HS-5 (cell line): ENCODE measurements at places on chromosomes 11 and 22.

GRCh38 chr22:43451371-43452050, 39.7 kb downstream of the MPPED1 start:
- no peak for DNase-seq

DNA sequence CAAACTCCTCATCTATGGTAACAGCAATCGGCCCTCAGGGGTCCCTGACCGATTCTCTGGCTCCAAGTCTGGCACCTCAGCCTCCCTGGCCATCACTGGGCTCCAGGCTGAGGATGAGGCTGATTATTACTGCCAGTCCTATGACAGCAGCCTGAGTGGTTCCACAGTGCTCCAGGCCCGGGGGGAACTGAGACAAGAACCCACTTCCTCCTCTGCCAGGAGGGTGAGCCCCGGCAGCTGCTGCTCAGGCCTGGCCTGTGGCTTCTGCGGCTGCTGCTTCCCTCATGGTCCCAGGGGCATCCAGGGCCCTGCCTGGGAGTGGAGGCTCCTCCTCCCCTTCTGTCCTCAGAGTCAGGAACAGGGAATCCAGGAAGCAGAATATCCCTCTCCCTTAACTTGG, 98.4 kb downstream of the ZNF280B start:
- no peak for DNase-seq

DNA sequence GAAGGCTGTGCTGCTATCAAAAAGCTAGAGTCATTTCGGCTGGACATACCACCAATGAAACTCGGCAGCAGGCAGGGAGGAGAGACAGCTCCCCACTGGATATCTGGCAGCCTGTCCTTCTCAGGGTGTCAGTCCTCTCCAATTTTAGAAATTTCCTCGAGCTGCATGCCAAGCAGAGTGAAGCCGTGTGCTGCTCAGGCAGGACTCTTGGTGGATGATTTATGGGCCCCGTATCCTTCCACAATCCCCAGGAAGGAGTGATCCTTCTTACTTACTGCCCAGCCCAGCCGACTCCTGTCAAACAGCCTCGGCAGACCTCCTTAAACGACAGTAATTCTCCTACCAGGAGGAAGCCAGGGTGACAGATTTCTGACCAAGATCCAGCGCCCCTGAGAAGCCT, 410.4 kb downstream of the TENM4 start:
- no peak for DNase-seq

GRCh38 chr11:126137136-126137535, 74.3 kb downstream of the RPUSD4 start:
- DNase-seq = no peak

GRCh38 chr11:130636722-130637464, 188.4 kb downstream of the ADAMTS15 start:
- no peak for DNase-seq

DNA sequence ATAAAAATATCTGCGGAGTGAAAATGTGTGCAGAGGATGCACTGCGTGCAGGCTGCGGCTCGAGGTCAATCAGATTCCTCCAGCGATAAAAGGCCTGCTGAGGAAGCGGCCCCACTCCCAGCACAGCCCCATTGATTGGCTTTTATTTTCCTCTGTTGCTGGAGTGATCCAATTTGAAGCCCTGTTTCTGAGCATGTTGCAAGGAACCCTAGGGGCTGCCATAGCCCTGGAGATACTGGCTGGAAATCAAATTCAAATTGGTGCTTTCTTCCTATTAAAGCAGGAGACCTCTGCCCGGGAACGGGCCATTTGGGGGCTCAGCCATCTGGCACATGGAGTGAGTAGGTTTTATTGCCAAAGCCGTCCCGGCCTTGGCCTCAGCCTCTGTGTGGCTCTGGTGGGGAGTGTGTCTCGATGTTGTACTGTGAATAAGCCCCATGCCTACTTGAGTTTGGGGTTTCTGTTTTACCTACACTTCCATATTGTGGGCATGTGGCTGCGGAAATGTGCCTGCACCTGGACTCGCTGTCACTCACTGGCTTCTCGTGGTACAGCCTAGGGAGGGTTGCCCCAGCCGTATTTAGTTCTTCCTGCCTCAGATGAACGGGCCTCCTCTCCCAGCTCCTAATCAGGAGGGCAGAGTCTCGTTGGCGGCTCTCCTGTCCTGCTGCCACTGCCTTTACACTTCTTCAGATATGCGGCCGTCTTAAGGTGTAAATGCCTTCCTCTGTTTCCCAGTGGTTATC, 25.6 kb downstream of the PARVB start:
- no peak for DNase-seq

DNA sequence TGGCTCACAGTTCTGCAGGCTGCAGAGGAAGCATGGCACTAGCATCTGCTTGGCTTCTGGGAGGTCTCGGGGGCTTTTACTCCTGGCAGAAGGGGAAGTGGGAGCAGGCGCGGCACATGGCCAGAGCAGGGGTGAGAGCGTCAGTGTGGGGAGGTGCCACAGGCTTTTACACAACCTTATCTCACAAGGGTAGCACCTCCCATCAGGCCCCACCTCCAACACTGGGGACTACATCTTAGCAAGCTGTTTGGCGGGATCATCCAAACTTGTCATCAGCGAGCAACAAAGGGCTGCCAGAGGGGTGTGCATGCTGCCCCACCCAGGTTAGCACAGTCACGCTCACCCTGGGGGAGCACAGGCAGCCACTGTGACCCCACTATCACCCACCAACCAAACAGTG, 18.9 kb upstream of the YPEL1 start:
- DNase-seq = no peak

DNA sequence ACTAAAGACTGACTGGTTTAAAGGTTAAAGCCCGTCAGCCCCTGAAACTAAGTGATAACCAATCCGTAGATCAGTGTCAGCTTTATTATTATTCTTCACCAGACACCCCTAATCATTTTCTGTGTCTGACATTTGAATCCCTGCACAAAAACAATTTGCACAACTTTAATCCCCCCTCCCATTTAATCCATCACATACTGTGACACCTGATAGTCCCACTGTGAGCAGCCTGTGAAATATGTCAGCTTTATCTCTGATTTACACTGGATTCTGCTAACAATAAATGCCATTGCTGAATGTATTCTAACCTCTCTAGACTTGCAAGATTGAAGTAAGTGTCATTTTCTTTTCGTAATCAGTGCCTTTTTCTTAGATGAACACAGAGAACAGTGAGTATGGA, 2089.0 kb upstream of the RAG2 start:
- no peak for DNase-seq

DNA sequence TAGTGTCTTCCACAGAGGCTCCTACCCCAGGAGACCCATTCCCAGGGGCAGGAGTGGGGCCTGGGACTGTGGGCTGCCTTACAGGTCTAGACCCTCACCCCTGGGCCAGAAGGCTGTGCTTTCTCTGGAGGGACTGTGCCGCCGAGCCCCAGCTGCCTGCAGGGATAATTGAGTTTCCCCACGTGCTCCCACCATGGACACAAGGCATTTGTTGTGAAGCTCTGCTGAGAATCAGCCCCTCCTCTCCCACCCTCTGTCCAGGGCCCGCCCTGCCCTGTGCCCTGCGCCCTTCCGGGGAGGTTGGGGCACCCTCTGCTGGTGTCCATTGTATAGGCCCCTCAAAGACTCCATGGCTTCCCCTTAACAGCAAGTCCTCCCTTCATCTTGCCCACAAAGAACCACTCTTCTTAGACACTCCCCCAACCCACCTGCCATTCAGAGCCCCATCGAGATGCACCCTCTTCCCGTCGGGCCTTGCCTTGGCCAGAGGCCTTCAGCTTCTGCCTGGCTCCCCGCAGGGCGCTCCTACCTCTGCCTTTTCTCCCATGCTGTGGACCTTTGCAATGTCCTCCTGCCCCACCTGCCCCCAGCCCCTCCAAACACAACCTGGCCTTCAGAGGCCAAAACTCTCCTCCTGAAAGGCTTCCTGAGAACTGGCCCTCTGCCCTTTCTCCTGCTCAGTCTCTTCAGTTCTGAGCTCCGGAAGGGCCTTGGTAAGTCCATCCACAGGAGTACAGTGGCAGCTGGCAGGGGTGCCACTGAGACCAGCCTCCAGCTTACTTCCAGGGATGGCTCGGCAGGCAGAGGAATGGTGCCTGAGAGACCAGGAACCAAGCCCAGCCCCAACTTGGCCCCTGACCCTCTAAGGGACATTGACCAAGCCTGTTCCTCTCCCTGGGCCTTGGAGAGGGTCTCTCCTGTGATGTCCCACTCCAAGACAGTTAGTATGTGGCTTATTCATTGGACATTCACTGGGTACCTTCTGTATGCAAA, 22.4 kb downstream of the DUSP8 start:
- DNase-seq = no peak

DNA sequence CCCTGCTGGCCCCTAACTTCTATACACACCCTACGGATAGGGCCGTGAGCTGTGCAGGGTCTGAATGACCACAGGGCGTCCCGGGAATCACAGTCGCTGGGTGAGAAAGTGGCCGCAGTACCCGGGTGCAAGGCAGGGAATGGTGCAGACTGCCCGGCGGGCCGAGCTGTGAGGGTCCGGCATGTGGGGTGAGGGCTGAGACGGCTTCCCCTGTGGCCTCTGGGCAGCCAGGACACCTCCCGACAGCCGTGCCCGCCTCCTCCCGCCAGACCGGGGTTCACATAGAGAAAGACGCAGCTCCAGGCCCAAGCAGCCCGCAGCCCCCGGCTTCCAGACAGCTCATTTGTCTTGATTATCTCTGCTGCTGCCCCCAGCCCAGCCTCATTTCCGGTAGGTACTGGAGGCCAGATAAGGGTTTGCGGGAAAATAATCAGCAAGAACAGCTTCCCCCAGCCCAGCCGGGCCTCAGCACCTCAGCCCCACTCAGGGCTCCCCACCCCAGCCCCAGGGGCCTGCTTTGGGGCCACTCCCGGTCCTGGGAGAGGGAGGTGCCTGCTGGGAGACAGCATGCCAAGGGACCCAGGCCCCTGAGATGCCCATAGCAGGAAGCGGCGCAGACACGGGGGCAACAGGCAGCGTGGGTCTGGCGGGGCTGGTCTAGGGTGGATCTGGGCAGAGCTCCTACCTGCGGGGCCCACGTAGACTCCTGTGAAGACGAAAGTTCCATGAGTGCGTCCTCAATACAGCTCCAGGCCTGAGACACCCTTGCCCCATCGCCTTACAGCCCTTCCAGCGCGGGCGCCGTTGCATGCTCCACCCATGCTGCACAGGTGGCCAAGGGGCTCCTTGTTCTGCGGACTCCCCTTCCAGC, 123.1 kb downstream of the BRD1 start:
- DNase-seq = no peak
